GM04503 (cell line): ENCODE measurements at places on chromosomes 4 and X.

DNA sequence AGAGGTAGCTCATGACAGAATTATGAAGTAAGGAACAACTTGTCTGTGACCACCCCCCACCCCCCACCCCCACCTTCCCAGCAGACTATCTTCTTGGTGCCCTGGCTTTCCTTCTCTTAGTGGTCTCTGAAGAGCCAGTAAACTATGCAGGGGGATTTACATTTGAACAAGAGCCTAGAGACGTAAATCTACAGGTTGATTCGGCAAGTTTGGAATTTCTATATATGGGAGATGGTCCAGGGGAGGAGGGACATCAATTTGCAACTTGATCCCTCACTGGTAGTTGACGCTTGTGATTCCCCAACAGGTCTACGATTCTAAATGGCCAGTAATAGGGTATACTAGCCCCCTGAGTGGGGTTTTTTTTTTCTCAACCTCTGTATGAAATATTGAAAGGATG, 36.7 kb downstream of the IL13RA1 start:
- no peak for DNase-seq

- no peak for DNase-seq
Measured at GRCh38 chr4:110735686-110736085, 112.8 kb upstream of the PITX2 start.

DNA sequence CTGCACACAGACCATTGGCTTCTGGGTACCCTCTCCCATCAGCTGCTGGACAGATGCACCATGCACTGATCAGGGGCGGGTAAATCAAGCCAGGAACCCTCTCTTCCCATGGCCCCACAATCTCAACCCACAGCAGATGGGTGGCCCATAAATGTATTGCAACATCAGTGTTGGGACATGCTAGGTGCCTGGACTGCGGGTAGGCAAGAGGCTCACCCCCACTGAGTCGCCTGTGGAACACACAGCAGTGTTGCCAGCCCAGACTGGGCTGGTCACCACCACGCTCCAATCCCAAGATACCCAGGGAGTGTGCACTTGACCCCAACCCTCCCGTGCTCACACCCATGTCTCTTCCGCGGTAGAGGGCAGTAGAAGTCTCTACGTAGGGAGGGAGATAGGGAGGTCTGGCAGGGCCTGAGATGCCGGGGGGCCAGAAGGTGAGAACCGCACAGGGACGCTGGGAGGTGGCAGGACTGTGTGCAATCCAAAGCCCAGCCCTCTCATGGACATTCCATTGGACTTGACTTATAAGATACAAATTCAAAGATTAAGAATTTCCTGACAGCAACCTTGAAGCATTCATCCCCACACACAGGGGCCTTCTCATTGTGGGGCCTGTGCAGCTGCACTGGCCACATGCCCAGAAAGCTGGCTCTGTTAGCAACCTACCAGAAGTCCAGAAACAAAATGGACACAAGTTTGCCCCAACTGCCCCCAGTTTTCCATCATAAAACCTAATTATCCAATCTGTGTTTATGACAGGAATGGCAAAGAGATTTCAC, 183.7 kb downstream of the NSUN7 start:
- no peak for DNase-seq

- no peak for DNase-seq
Measured at GRCh38 chr4:40238700-40239548, 42.1 kb downstream of the RHOH start.

GRCh38 chr4:180539284-180539683, 1703.9 kb upstream of the TENM3 start:
- DNase-seq = no peak

- DNase-seq = peak; percentile 96
Measured at GRCh38 chr4:52959541-52959940, 97.4 kb downstream of the RASL11B start.

GRCh38 chrX:150465881-150466775, 102.3 kb upstream of the MTM1 start:
- no peak for DNase-seq

DNA sequence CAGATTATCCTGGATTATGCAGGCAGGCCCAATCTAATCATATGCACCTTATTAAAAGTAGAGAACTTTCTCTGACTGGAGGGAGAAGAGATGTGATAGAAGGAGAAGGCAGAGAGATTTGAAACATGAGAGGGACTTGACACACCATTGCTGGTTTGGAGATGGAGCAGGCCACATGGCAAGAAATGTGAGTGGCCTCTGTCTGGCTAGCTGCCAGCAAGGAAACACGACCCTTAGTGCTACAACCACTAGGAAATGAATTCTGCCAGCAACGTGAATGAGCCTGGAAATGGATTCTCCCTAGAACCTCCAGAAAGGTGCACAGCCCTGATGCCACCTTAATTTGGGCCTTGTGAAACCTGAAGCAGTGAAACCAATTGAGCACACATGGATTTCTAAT, 79.5 kb upstream of the MBNL3 start:
- DNase-seq = no peak

GRCh38 chrX:37986893-37987292, 19.5 kb upstream of the SYTL5 start:
- no peak for DNase-seq

DNA sequence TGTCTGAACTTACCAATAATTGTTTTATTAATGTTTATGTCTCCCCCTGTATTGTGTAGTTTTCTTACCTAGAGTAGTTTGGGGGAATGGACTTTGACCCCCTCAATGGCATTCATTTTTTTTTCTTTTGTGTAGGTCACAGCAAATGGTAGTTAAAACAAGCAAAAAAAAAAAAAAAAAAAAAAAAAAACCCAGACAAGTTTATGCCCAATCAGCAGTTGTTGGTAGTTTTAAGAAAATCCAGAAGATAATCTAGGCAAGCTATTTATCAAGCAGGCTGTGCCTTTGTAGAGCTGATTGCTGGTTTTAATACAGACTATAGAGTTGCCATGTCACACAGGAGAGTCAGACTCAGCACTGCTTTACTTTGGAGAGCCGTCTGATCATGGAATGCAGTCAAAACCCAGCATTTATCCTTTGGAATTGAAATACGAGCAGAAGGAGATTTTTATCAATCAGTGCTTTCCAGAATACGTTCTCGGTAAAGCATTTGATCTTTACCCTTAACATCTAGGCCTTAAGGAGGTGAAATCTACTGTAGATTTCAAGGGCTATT, 16.6 kb downstream of the DCUN1D4 start:
- no peak for DNase-seq

DNA sequence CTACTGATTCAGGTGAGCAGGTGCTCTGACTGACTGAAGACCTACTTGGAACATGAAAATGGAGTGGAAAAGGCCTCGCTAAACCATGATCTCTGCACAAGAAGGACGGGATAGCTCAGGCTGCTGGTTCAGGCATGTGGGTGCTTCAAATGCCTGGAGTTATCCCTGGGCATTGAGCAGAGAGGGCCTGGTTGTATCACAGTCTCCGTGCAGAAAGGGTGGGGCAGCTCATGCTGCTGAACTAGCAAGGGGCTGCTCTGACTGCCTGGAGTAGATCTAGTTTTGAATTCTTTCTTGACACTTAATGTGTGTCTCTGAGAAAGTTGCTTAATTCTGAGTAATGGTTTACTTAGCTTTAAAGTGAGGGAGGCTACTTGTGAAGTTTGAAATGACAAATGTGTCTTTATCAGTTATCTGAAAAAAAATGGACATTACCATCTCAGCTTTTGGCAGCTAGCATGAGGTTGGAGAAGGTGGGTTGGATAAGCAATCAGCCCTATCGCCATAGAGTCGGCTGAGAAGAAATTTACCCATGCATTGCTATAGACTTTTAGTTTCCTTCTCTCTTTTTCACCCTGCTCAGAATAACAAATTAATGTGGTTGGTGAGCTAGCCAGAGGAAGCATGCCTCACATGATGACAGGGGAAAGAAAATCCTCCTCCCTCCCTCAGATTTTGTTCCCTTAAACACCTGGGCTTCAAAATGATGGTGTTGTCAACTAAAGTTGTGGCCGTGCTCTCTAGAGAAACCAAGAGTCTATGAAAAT, 832.4 kb downstream of the STIM2 start:
- DNase-seq = no peak

GRCh38 chr4:155745984-155746383, 12.8 kb upstream of the GUCY1B1 start:
- DNase-seq = peak; percentile 17

GRCh38 chrX:45198301-45198700, 2.4 kb downstream of the DIPK2B start:
- no peak for DNase-seq

GRCh38 chr4:92382128-92382527, 78.4 kb downstream of the GRID2 start:
- DNase-seq = no peak

DNA sequence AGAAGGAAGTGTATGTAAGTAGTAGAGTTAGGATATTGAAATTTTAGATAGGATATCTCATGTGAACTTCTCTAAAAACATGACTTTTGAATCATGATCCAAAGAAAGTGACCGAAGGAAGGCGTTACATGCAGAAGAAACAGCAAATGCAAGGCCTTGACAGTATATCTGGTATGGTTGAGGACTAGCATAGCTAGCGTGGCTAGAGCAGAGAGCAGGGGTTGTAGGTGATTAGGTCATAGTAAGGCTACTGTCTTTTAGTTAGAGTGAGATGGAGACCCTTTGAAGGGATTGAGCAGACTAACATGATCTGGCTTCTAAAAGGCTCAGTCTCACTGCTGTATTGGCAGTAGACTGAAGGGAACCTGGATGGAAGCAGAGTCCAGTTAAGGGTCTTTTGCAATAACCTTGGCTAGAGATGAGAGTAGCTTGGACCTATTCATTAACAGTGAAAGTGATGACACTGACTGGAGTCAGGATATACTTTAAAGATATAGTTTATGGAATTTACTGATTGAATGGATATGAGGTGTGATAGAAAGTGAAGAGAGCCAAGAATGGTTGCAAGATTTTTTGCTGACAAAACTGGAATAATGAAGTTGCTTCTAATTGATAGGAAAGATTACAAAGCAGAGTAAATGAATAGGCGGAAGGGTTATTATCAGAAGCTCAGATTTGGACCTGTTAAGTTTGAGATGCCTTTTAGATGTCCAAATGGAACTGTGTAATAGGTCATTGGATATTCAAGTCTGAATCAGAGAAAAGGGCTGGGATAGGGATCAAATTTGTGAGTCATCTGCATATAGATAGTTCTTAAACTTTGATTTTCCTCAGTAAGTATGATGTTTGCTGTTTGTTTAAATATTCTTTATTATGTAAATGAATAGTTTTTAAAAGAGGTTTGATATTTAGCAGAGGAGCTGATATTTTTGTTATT, 59.8 kb downstream of the MRPL1 start:
- peak; percentile 14 for DNase-seq

GRCh38 chrX:37666516-37666915, 19.1 kb upstream of the XK start:
- DNase-seq = no peak

GRCh38 chr4:163542275-163542674, 47.8 kb downstream of the TMA16 start:
- DNase-seq = peak; percentile 22

DNA sequence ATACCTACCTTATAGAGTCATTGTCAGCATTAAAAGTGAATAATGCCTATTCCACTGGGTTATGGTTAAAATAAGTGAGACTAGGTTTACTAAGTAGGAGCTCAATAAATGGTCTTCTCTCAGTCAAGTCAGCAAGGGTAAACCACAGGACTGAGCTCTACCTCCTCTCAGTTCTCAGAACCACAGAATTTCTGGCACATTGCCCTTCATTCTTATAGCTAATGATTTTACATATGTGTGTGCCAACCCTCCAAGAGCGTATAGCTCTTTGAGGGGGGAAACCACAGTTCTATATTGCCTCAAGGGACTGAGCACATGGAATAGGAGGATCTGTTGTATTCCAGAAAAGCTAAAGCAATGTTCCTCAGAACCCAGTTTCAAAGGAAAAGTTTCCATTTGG, 124.8 kb downstream of the ATG4A start:
- no peak for DNase-seq

- DNase-seq = peak; percentile 57
Measured at GRCh38 chrX:69361311-69361845, 142.7 kb upstream of the NALF2 start.

DNA sequence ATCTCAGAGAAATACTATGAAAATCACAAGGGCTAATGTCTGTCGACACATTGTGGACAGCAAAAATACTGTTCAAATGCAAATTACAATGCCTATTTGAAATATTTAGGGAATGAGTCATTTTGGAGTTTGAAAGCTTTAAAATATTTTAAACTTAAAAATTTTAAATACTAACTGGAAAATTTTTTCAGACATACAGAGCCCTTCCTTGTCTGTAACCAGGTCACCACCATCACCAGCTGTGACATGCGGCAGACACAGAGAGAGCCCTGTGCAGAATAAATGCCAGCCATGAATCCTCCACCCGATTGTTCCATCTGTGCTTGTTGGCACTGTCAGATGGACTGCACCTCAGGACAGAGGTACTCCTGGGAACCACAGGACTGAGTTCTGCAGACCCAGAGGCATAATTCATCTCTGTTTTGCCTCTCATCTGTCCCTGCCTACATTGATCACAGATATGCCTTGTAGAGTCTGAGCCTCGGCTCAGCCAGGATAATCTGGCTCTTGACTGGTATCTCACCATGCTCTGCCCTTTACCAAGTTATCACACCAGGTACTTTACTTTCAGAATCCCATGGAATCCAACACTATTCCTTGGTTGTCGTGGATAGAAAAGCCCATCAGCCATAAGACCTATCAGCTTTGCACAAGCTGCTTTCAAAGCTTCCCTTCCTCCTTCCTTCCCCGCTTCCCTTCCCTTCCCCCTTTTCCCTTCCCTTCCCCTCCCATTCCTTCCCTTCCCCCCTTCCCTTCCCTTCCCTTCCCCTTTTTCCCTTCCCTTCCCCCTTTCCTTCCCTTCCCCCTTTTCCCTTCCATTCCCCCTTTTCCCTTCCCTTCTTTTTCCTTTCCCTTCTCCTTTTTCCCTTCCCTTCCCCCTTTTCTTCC, 67.2 kb downstream of the TBC1D9 start:
- DNase-seq = no peak

DNA sequence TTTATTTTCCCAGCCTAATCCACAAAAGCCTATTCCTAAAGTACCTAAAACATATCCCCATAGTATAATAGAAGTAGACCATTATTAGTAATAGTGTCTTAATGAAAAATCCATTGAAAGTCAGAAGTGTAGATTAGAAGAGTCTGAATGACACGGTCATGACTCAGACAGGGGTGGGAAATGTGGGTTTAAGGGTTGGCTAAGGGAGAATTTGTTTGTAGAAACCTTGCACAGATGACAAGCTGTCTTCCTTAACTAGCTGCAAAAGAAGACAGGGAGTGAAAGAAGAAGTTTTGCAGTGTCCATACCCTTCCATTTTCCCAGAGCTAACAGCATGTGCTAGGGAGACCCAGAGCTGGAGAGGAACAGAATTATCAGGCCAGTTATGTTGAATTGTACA, 242.7 kb upstream of the ETNPPL start:
- DNase-seq = no peak

DNA sequence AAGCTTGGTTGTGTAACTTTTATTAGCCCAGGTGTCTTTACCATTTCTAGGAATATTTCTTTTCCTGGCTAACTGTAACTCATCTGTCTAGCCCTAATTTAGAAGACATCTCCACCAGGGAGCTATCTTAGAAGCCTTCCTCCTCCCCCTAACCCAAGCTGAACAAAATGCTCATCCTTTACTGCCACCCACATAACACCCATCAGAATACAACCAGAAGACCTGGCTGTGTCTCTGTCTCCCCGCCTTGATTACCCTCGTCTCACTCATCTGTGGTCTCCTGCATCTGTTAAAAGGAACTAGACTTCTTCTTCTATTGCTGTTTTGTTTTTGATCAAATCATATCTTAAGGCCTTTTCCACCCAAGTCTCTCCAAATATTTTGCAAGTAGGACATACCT, 4.8 kb upstream of the TMEM154 start:
- no peak for DNase-seq

GRCh38 chrX:22086003-22086402, 53.9 kb downstream of the PHEX start:
- no peak for DNase-seq

GRCh38 chr4:53908661-53909078, 155.7 kb downstream of the CHIC2 start:
- peak; percentile 77 for DNase-seq
